ENCODE measurements at places on chromosomes 2 and 18.

GRCh38 chr18:79260510-79260909, 135.2 kb upstream of the NFATC1 start:
- DNase-seq = no peak

DNA sequence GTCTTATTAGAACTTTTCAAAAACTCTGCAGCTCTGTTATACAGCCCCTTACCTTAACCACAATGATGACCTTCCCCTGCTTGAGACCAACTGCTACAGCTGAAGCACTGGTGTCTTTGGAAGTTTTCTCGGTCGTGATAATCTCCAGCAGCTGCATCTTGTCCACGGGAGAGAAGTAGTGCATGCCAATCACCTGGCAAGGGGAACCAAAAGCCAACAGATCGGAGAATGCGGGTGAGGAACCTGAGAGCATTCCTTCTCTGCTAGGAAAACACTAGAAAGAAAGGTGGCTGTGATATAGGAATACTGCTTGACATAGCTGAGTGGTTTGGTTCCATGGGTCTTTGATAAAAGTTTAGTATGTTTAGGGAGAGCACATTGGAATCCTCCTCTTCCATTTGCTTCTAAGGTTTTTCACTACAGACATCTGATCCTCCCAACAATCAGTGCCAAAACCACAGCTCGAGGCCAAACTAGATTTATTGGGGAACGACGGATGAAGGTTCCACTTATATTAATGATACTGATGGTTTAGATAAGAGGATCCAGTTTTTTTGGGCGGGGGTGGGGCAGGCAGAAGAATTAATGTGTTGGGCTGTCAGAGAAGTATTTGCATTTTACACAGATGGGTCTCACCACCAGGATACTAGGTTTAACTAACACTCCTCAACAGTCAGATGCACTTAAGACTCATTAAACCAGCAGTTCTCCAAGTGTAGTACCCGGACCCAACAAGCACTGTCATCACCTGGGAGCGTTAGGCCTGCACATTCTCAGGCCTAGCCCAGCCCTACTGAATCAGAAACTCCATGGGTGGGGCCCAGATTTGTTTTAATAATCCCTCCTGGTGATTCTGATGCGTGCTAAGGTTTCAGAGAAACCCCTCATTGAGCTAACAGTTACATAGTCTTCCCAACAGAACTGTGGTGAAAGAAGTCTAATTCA, 22.4 kb downstream of the GAREM2 start:
- DNase-seq = no peak

- no peak for DNase-seq
These were observed 65.1 kb upstream of the FOSL2 start for GRCh38 chr2:28327581-28327955.

GRCh38 chr2:75311993-75312392, 112.7 kb upstream of the TACR1 start:
- DNase-seq = no peak

DNA sequence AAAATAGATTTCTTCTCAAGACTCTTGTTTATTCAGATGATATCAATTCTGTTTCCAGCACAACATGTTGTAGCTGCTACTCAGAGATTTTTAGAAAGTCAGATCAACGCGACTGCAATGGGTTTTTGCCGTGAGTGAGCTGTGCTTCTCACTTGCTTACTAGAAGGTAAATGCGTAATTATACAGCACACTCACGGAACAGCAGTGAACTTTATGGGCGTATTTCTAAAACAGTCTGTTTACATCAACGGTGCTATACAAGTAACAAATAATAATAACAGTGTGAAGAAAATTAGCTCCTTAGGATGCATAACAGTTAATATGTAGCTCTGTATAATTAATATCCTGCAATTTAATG, 533.6 kb downstream of the RNF144A start:
- no peak for DNase-seq
